ENCODE measurements at places on chromosomes 4 and X.
A peak's percentile ranks its signal among the peaks of the same experiment; 100 is the strongest.

- DNase-seq, result no peak
These were observed 2.4 kb downstream of the GLRA3 start for GRCh38 chr4:174826660-174827059.

GRCh38 chrX:27439771-27440170 is 23.4 kb downstream of the PPP4R3C start:
- no peak for DNase-seq

- DNase-seq, result no peak
These were observed 65.0 kb downstream of the ZFYVE28 start for GRCh38 chr4:2353222-2354107.

DNA sequence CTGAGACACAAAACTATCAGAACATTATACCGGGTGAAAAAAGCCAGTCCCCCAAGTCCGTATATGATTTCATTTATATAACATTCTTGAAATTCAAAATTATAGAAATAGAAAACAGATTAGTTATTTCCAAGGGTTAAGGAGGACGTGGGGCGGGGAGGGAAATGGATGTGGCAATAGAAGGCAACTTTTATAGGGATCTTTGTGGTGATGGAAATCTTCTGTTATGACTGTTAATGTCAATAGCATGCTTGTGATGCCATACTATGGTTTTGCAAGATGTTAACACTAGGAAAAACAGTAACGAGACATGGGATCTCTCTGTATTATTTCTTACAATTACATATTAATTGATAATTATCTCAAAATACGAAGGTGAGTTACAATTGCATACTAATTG is 96.4 kb downstream of the LNX1 start:
- no peak for DNase-seq

GRCh38 chr4:159269116-159269515 is 166.2 kb downstream of the RAPGEF2 start:
- no peak for DNase-seq

DNA sequence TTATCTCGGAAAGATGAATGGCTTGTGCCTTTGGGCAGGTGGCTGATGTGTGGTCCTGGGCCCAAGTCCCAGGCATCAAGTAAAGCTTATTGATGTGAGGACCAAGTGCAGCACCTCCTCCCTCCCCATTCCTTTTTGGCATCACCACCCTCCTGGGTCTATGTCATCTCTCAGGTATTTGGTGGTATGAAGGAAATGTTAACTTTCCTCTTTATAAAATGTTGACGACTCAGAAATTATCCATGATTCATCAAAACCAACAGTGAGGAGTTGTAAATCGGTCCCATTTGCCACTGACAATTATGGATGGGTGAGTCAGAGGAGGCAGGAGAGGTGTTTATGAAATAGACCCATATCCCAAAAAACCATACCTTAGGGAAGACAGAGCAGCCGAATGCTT is 229.4 kb upstream of the GATB start:
- DNase-seq, result no peak

DNA sequence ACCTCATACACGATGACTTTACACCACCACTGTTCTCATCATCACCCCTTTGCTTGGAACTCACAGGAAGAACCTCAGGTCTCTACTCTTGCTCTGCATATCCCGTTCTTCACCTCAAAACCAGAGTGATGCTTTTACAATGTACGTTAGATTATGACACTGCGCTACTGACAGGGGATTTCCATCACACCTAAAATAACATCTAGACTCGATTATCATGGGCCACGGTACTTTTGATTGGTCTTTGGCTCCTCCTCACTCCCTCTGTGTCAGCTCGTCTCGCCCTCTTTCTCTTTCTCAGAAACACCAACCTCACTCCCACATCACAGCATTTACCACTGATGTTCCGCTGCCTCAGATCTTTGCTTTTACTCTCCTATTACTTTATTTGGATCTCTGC is 172.4 kb downstream of the TLL1 start:
- DNase-seq, result no peak

GRCh38 chr4:41423117-41423516 is 114.8 kb upstream of the LIMCH1 start:
- DNase-seq, result no peak

- DNase-seq, result no peak
These were observed 31.1 kb upstream of the TBC1D14 start for GRCh38 chr4:6878451-6879059.

- no peak for DNase-seq
These were observed 33.1 kb upstream of the USP51 start for GRCh38 chrX:55522596-55523276.

- no peak for DNase-seq
These were observed 120.7 kb upstream of the ADGRL3 start for GRCh38 chr4:61079427-61079826.

DNA sequence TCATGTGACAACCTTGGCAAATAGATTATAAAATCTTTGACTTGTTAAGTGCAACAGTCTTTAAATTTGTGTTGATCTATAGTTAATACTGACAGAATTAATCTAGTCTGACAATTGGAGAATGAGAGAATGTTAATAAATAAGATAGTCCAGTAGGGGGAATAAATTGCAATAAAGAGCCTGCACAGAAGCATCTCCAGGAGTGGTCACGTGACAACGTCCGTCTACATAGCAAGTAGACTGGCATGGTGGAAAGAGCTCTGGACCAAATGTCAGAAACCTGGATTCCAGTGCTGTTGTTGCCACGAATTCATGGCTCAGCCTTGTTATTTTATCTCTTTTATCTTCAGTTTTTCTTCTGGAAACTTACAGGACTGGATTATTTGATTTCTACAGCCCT is 436.5 kb downstream of the RAB28 start:
- no peak for DNase-seq

GRCh38 chr4:53152467-53152866 is 213.4 kb downstream of the SCFD2 start:
- no peak for DNase-seq

- no peak for DNase-seq
These were observed 475.6 kb downstream of the PCDH10 start for GRCh38 chr4:133624744-133625143.

- no peak for DNase-seq
These were observed 744.2 kb upstream of the GRIA3 start for GRCh38 chrX:122439831-122440230.

- DNase-seq, result no peak
These were observed 57.1 kb downstream of the ENPEP start for GRCh38 chr4:110532901-110533589.

DNA sequence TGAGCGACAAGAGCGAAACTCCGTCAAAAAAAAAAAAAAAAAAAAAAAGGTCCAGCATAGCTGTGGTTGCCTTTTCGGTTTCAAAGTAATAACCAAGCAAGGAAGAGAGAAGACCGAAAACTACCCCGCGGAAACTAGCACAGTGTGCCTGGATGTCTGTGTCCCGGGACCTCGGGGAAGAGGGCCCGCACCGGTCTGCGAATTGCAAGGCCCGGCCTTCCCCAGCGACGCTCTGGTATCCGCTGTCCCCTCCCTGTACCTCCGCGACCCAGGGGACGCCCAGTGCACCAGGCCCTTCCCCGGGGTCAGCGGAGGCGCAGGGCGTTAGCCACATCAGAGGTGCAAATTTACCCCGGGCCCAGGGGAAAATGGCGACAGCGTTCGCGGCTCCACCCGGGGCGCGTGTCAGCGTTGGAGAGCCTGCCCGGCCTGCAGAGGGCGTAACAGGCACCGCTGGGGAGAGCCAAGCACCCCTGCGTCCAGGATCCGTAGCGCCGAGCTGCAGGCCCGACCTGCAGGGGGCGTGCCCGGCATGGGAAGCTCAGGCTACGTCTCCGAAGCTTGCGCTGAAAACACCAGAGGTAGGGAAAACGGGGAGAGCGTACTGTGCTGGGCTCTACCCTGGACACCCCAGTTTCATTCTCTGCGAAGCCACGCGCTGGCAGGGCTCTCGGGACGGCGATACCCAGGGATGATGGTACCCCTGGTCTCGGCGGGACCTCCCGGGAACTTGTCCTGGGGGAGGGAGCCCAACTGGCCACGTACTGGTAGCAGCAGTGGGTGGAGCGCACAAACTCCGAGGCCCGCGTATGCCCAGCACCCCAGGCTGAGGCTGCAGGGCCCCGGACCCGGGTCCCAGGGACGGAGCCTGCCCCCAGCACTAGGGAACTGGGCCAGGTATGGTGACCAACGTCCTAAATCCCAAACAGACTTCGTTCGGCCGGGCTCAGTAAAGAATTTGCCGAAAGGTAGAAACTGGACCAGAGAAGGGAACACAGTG is 16.2 kb downstream of the NKX6-1 start:
- no peak for DNase-seq

DNA sequence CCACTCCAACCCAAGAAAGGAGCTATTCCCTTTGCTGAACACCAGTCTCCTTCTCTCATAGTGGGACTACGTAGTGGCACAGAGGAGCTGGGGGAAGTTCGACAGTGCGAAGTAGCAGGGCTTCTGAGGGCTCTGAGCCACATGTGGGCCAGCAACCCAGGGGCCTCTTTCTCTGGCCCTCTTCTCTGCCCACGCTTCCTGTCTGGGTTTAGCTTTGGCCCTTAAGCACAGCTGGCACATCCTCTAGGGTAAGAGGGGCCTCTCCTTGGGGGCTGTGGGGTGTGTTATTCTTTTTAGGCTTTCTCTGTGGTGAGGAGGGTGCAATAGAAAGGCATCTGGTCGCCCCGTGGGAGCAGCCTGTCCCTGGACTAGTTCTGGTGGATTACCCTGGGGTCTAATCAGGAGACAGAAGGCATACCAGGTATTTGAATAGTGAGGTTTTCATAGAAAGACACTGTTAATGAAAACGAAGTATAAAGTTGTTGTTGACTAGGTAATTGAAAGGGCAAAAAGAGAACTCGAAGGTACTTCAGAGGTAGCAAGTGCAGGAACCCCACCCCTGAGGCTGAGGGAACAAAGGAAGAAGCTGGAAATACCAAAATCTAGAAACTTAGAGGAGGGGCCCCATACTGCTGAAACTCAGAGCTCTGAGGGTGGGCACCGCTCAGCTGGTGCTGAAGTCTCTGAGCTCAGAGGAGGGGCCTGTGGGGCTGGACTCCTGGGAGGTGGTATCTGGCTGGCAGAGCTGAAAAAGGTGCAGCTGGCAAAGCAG is 151.9 kb upstream of the RPS6KA3 start:
- no peak for DNase-seq

DNA sequence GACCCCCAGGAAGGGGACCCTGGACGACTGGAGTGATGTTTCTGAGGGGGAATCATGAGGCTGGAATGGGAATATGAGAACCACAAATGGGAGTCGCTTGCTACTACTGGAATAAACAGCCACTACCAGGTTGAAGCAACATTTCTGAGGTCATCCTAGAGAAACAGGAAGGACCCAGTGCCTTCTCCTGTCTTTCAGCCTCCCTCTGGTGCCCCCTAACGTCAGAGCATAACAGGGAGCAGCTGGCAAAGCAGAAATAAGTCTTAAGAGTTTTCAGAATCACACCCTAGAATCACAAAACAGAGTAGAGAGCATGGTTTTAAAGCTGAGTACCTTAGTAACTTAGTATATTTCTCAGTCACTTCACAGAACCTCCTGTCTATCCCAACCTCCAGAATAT is 347.8 kb upstream of the PITX2 start:
- peak; percentile 85 for DNase-seq

DNA sequence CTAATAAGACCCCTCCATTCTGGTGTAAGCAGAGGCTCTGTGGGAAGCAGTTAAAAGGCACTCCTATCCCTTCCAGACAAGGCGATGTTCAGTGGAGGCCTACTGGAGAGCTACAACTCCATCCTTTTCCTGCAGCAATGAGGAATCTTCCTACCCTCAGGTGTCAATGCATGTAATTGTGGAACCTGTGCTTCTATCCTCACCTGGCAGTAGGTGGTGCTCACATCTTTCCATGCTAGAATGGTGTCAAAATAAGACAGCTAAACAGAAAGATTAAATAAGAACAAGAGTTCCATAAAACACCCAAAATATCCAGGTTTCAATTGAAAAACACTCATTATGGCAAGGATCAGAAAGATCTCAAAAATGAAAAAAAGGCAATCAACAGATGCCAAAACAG is 224.6 kb downstream of the IL15 start:
- peak; percentile 45 for DNase-seq

- no peak for DNase-seq
These were observed 391.8 kb upstream of the MAGEB16 start for GRCh38 chrX:35406386-35406785.

DNA sequence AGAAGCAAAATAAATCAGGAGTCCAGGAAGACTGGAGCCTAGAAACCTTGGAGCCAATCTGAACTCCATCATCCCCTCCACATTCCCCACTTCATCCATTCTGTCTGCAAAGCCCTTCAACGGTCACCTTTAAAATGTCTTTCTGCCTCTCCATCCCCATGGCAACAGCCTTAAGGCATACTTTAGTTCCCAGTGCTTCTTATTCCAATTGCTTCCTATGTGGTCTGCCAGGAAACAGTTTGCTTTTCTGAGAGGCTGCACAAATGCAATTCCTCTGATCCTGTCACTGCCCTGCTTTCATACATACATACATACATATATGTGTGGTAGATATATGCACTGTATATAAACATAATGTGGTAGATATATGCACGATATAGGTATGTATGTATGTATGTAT is 786 bp upstream of the MAGEH1 start:
- no peak for DNase-seq

- no peak for DNase-seq
These were observed 18.2 kb downstream of the PTTG2 start for GRCh38 chr4:37978248-37978924.

- DNase-seq, result no peak
These were observed 13.4 kb downstream of the EDA2R start for GRCh38 chrX:66625525-66625924.

DNA sequence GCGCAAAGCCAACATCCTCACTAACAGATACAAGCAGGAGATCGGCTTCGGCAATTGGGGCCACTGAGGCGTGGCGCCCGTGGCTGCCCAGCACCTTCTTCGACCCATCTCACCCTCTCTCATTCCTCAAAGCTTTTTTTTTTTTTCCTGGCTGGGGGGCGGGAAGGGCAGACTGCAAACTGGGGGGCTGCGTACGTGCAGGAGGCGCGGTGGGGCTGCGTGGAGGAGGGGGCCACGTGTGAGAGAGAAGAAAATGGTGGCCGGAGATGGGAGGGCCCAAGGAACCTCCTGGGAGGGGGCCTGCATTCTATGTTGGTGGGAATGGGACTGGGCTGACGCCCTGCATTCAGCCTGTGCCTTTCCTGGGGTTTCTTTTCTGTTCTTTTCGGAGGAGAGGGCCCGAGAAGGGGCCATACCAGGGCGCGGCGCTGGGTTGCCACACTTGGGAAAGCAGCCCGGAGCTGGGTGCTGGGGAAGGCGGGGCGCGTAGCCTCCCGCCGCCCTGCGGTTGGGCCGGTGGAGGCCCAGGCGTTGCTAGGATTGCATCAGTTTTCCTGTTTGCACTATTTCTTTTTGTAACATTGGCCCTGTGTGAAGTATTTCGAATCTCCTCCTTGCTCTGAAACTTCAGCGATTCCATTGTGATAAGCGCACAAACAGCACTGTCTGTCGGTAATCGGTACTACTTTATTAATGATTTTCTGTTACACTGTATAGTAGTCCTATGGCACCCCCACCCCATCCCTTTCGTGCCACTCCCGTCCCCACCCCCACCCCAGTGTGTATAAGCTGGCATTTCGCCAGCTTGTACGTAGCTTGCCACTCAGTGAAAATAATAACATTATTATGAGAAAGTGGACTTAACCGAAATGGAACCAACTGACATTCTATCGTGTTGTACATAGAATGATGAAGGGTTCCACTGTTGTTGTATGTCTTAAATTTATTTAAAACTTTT is 4.5 kb downstream of the MID1IP1 start:
- DNase-seq, result peak; percentile 43
